ENCODE measurements at places on chromosomes 3 and 15.

- DNase-seq: peak; percentile 58
Measured at GRCh38 chr3:183122257-183122932, 23.1 kb upstream of the MCCC1 start.

DNA sequence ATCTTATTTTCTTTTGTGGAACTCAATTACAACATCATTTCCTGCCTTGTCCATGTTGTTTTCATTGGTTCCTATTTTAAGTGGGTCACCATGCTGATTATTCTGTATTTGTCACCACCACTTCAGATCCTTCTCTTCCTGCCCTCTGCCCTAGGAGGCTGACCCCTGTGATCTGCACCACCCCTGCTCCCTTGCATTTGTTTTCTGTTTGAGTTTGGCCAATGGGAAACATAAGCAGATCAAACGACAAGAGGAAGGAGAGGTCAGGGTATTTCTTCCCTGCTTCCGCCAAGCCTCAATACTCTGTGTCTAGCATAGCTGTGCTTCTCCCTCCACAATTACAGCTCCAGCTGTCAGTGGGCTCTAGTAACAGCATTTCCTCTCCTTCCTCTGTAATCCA lies 71.6 kb downstream of the IMPG2 start:
- DNase-seq: no peak

GRCh38 chr3:154334973-154335420 lies 10.7 kb upstream of the DHX36 start:
- DNase-seq: no peak

DNA sequence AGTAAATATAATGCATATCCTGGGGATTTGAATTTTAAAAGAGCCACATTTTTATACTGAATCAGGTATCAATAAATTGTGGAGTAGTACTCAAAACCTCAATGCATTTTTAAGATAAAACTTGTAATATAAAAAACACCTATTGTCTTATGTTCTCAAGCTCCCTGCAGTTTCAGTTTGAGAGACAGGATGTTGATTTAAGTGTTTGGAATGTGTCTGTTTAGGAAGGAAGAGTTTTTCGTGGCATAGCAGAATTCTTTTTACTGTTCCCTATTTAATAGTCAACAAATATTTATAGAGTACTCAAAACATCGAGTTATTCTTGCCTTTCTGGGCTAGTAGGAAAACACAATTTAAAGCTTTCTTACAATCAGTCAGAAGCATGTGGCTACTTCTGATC lies 146.1 kb upstream of the BCHE start:
- no peak for DNase-seq

GRCh38 chr3:169228522-169228921 lies 435.0 kb downstream of the MECOM start:
- no peak for DNase-seq
